ENCODE measurements at places on chromosomes 12 and 14.

- peak; percentile 51 for DNase-seq
Observed at GRCh38 chr14:101239065-101239464, 322.2 kb upstream of the DIO3 start.

- no peak for DNase-seq
Observed at GRCh38 chr12:131028587-131029338, 75.1 kb downstream of the ADGRD1 start.

DNA sequence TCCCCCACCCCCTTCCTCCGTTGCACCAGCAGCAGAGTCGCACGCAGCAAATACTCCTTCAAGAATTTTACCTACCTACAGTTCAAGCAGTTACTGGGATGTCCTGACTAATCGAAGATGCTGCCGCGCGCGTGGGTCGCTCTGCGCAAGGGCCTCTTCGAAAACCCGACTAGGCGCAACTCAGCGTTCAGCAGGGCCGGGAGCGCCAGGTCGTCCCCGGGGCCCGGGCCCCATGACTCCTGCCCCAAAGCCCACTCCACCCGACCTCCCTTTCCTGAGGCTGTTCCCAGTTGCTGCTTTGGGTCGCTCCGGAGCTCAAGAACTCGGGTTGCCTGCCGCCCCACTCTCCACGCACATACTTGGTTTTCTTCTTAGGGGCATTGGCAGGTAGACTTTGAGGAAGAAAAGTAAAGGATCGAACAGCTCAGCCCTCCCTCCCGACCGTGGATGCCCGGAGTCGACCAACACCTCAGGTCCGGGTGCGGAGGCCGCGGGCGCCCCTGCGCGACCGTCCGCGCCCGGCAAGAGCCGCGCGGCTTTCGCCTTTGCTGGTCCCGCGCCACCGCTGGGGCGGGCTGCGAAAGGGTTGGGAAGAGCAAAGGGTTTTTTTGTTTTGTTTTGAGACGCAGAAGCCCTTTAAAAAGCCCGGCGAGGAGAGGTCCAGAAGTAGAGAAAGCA lies 1.9 kb downstream of the BMP4 start:
- DNase-seq, result no peak

GRCh38 chr12:111089616-111090015 lies 169.2 kb upstream of the MYL2 start:
- no peak for DNase-seq

- DNase-seq, result no peak
Observed at GRCh38 chr12:102050660-102051430, 10.9 kb downstream of the WASHC3 start.

- peak; percentile 56 for DNase-seq
Observed at GRCh38 chr14:54219261-54220070, 177.3 kb upstream of the CDKN3 start.

DNA sequence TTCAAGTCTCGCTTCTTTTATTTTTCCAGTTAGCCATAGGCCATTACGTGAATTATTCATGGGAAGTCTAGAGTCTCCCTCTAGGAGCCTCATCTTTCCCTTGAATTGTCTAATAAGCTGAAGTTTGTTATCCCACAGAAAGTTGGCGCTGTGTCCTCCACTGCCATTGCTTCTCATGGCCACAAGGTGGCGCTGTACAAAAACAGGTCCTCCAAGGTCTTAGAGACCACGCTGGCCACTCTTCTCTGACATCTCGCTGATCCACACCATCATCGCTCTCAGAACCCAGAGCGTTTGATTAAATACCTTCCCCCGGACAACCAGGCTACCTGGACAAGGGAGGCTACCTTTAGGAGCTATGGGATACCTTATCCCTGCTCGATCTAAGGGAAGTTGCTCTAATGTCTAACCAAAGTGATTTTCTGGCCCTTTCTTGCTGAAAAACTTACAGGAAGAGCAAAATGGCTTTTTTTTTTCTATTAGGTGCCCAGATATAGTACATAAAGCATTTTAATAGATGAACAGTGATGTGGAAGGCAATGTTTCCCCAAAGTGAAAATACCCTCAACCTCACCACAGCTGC lies 110.0 kb downstream of the CCDC60 start:
- DNase-seq, result peak; percentile 92

- DNase-seq, result no peak
Observed at GRCh38 chr14:26522967-26523366, 74.9 kb downstream of the NOVA1 start.

GRCh38 chr12:32507942-32508320 lies 108.6 kb downstream of the FGD4 start:
- no peak for DNase-seq

GRCh38 chr12:90321369-90321768 lies 612.7 kb upstream of the ATP2B1 start:
- no peak for DNase-seq

DNA sequence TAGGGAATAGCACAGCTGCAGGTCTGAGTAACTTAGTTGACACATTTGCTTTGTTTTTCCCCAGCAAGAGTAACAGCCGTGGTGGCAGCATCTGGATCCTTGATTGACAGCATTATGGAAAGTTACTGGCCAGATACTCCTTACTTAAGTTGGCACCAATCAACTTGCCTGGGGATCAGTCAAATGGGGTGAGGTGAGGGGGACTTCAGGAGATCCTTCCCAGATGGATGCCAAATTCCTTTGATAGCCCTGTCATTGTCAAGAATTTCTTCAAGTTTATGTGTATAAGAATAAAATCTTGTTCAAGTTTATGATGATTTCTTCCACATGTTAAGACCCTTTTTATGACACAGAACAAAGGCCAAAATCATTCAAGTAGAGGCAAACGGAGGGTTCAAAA lies 618.4 kb downstream of the SLC6A15 start:
- no peak for DNase-seq

- no peak for DNase-seq
Observed at GRCh38 chr14:90319634-90320541, 11.9 kb downstream of the NRDE2 start.

DNA sequence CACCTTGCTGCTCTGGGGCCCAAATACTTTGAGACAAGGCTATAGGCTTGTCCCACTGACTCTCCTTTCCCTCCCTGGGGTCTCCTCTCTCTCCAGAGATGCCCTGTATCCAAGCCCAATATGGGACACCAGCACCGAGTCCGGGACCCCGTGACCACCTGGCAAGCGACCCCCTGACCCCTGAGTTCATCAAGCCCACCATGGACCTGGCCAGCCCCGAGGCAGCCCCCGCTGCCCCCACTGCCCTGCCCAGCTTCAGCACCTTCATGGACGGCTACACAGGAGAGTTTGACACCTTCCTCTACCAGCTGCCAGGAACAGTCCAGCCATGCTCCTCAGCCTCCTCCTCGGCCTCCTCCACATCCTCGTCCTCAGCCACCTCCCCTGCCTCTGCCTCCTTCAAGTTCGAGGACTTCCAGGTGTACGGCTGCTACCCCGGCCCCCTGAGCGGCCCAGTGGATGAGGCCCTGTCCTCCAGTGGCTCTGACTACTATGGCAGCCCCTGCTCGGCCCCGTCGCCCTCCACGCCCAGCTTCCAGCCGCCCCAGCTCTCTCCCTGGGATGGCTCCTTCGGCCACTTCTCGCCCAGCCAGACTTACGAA lies 3.1 kb downstream of the NR4A1 start:
- DNase-seq, result no peak

DNA sequence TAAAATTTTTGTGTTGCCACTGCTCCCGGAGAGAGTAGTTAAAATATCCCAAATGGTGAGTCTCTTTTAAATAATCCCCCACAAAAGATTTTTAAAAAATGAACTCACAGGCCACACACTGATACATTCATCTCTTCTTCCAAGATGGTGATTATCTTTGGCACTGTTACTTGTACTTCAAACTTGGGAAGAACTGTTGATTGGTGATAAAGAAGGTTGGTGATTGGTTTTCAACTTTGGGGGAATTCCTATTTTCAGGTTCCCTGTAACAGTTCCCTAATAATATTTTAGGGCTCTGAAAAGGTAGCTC lies 6.6 kb downstream of the A2M start:
- DNase-seq, result no peak

DNA sequence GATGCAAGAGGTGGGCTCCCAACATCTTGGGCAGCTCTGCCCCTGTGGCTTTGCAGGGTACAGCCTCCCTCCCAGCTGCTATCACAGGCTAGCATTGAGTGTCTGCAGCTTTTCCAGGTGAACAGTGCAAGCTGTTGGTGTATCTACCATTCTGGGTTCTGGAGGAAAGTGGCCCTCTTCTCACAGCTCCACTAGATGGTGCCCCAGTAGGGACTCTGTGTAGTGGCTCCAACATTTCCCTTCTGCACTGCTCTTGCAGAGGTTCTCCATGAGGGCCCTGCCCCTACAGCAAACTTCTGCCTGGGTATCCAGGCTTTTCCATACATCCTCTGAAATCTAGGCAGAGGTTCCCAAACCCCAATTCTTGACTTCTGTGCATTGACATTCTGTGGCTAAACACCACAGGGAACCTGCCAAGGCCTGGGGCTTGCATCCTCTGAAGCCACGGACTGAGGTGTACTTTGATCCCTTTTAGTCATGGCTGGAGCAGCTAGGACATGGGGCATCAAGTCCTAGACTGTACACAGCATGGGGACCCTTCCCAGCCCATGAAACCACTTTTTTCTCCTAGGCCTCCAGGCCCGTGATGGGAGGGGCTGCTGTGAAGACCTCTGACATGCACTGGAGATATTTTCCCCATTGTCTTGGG lies 24.0 kb upstream of the SLC38A1 start:
- no peak for DNase-seq

GRCh38 chr14:53306267-53306721 lies 153.2 kb upstream of the DDHD1 start:
- no peak for DNase-seq

DNA sequence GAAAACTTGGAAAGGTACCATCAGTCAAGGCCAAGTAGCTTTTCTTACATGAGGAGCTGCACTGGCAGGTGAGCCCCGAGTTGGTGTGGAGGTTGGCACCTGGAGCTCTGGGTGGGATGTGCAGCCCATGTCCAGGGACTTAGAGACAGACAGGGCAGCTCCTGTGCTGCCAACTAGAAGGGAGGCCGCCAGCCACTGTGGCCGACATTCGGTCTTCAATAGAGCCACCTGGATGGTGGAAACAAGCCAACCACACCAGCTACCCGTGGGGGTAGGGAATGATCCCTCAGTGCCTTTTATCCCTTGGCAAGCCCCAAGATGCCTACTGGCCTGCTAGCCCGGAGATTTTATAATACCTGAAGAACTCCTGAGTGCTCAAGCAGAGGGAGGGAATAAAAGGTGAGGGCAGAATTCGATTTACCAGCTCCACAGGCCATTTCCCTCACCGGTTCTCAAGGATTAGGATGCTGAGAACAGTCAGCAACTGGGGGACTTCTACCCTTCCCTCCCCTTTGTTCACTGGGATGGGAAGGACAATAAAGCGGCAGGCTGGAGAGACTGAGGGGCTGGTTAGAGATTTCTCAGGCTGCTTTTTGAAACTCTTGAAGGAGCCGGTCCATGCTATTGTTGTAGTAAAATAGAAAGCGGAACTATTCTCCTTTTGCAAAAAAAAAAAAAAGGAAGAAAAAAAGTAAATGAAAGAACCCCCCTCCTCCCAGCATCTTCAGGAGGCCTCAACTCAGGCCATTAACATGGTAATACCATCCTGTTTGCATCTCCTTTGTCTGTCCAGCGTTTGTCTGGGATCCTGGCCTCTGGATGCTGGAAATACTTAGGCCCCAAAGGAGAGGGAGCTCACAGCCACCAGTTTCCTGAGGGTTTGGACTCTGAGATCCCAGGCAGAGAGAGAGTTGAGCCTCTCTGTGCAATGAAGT lies 321.6 kb downstream of the ZFP36L1 start:
- no peak for DNase-seq

GRCh38 chr12:76282744-76283143 lies 65.5 kb downstream of the BBS10 start:
- no peak for DNase-seq

DNA sequence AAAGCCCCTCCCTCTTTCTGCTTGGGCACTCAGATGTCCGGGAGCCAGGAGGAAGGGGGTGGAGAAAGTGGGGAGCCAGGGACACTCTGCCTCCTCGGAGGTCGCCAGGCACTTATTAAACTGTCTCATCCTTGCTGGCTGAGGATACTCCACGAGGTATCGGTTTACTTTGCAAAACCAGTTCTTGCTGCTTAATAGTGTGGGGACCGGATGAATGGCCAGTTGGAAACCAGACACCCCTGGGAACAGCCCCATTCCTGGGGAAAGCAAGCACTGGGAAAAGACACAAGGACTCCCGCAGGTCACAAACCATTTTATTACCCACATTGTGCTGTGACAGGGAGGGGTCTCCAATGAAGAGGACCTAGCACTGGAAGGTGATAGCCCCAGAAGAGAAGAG lies 34.2 kb downstream of the CCDC88C start:
- no peak for DNase-seq

DNA sequence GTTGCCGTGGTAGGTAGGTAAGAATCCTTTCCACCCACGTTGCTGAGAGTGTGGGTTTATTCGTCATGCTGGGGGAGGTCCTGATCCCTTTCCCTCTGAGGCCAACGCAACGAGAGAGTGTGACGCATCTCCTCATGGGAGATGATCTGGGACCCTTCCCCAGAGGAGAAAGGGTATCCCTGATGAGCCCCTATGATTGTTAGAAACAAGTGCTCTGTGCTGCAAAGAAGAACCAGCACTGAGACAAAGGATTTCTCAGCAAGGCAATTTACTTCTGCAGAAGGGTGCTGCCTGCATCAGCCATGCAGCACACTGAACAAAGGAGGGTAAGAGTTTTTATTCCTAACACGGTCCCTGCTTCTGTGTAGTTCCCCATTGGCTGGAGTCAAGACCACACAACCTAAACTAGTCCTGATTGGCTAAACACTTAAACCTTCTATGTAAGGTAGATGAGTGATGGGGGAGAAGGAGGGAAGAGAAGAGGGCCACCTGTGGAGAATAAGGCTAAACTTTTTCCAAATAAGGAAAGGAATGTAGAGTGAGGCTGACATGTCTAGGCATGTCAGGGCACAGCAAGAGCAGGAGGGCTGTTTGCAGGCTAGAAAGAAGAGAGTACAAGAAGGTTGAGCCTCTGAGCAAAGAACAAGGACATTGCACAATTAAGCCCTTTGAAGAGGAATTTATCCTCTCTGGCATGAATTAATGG lies 21.3 kb downstream of the CLEC2A start:
- peak; percentile 90 for DNase-seq

- no peak for DNase-seq
Observed at GRCh38 chr14:90880282-90880681, 64.1 kb upstream of the TTC7B start.

GRCh38 chr14:21860172-21860571 lies 186.6 kb upstream of the OR4E1 start:
- no peak for DNase-seq

DNA sequence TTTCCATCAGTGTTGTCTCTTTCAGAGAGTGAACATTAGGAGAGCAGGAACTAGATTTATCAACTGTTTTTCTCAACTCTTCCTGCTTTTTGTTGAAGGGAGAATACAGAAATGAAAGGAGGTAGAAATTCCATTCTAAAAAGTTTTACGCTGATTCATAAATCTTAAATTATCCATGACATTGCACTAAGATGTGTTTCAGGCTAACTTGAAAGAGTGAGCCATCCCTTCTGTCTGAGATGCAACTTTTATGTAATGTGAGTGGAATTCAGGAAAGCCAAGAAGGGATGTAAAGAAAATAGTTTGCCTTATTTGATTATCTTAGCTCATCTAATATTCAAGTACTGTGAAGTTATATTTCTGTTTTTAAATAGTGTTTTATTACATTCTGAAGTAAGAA lies 349.5 kb upstream of the RGS6 start:
- DNase-seq, result no peak

GRCh38 chr14:66634876-66635275 lies 126.9 kb downstream of the GPHN start:
- no peak for DNase-seq
